ENCODE measurements at places on chromosomes 6 and 20.

- DNase-seq, result no peak
Measured at GRCh38 chr6:159828074-159828473, 28.0 kb downstream of the PNLDC1 start.

- DNase-seq, result no peak
Measured at GRCh38 chr20:5279661-5280060, 37.1 kb downstream of the PROKR2 start.

DNA sequence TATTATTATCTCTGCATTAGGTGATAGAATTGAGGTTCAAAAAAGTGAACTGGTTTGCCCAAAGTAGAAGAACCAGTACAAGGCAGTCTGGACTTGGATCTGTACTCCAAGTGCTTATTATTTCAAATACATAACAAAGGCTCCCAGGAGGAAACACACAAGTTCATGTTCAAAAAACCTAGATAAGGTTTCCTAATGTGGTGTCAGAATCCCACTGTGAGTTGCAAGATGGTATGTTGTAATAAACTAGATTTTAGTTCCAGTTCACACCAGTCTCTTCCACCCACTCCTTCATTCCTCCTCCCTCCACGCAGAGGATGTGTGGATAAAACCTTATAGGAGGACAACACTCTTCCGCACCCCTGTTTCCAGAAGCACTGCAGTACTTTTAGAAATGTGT, 42.8 kb downstream of the KIAA0319 start:
- DNase-seq, result no peak

GRCh38 chr6:125930765-125931418, 25.7 kb upstream of the HINT3 start:
- no peak for DNase-seq

DNA sequence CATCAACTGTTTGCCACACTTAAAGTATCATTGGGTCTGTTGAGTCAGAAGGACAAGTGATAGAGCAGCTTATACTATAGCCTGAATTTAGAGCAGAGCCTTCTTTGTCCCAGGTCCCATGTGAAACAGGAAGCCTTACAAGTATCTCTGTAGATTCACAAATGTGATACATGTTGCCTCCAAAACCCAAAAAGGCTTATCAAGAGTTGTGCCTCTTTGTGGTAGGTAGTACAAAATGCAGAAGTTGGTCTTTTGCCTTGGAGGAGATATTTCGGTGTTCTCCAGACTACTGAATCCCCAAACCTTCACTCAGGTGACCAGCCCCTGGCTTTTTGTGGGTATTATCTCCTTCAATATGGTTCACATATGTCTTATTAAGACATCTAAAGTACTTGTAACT, 172.8 kb upstream of the PROKR2 start:
- DNase-seq, result no peak

DNA sequence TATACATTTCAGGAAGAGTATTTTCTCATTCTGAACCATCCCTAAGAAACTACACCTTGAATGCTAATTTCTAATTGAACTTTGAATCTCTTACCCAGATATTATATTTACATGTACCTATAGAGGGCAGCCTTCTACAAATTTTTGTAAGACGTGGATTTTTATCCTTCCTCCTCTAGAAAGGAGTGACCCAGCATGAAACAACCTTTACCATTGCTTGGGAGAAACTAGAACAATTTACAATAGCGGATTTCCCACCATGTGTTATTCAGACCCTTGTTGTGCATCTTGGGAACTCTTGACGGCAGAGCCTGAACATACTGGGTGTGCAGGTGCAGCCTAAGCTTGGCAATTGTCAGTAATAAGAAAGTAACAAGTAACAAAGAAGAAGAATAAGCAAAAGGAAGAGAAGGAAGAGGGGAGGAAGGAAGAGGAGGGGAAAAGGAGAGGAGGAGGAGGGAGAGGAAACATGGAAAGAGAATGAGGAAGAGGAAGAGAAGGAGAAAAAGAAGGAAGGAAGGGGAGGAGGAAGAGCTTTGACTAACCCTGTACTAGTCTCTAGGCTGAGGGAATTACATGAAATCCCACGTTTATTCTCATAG, 10.8 kb upstream of the TAAR1 start:
- DNase-seq, result no peak

- DNase-seq, result no peak
Measured at GRCh38 chr20:25247518-25247955, 348 bp upstream of the PYGB start.

DNA sequence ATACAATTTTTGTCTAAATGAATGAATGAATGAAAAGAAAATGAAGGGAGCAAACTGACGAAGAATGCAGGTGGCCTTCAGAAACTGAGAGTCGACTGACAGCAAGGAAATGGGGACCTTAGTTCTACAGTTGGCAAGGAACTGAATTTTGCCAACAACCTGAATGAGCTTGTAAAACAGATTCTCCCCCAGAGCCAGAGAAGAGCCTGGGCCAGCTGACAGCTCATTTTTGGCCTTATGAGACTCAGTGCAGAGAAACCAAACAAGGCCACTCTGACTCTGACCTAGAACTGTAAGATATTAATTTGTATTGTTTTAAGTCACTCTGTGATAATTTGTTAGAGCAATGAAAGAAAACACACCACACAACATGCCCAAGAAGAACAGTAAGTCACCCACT, 21.8 kb downstream of the MAN1A1 start:
- no peak for DNase-seq

GRCh38 chr20:5122873-5123260, 3.1 kb upstream of the PCNA start:
- no peak for DNase-seq

DNA sequence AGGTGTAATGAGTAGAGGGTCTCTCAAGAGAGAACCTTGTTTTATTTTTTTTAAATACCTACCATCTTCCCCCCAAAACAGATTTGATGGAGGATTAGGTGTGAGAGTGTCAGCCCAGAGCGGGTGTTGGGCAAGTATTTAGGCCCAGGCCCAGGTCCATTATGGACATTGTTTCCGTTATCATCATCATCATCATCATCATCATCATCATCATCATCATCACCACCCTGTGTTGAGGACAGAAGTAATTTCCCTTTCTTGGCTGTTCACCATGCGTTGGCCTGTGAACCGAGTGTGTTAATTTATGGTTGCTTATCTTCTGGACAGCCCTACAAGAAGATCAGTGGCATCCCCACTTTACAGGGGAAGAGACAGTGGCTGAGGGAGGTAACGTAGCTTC, 28.6 kb downstream of the PSMF1 start:
- no peak for DNase-seq

DNA sequence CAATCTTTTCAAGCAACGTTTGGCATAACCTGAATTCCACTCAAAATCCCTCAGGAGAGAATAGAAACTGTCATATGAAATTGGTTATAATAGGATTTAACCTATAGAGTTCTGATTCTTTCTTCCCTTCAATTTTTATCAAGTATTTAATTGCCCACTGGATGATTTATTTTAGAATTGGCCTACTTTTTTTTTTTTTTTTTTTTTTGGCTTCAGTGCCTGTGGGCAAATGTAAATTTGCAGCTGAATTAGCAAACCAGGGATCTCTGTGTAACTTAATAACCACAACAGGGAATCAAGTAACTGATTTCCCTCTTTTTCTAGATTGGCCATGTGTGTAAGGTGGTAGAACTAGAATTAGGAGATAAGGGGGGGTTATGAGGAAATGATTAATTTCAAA, 157.0 kb downstream of the SOX4 start:
- no peak for DNase-seq

- no peak for DNase-seq
Measured at GRCh38 chr20:52399352-52399751, 207.8 kb upstream of the ZFP64 start.

DNA sequence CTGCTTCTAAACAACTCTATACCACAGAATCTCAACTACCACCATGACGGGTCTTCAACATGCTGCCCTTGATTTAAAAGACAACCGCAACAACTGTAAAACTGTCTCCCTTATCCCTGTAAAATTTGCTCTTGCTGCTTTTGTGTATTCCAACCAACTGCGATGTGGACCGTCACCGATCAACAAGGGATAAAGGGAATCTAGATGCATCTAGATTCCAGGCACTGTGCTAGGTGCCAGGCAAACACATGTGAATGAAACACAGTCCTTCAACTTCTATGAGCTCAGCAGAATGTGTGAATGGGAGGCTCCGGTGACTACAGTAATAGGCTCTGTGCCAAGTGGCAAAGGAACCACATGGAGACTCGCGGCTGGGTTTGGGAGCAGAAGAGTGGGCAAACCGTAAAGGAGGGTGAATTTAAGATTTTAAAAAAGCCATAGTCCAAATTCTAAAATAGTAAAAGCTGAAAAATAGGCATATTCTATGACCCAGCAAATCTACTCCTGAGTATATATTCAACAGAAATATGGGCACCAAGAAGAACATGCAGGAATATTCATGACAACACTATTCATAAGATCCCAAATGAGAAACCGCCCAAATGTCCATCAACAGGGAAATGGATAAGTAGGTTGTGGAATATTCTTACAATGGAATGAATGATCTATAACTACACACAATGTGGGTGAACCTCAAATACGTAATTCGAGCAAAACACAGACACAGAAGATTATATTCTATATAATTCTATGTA, 3.7 kb upstream of the PRND start:
- no peak for DNase-seq

DNA sequence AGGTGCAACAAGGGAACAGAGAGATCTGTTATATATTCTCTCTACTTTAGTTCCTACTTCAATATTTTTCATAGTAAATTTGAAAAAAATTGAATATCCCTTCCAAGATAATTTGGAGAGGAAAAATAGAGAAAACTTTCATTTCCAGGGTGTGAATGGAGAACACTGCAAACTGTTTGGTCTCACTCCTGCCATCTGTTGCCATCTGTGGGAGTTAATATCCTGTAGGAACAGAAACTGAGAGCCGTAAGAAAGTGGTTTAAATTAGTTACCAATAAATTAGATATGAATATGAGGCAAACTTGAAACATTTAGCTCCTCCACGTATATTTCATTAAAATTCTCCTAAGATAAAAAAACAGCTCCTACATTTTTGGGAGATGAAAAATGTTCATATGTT, 4.2 kb downstream of the ZNF337 start:
- DNase-seq, result no peak

DNA sequence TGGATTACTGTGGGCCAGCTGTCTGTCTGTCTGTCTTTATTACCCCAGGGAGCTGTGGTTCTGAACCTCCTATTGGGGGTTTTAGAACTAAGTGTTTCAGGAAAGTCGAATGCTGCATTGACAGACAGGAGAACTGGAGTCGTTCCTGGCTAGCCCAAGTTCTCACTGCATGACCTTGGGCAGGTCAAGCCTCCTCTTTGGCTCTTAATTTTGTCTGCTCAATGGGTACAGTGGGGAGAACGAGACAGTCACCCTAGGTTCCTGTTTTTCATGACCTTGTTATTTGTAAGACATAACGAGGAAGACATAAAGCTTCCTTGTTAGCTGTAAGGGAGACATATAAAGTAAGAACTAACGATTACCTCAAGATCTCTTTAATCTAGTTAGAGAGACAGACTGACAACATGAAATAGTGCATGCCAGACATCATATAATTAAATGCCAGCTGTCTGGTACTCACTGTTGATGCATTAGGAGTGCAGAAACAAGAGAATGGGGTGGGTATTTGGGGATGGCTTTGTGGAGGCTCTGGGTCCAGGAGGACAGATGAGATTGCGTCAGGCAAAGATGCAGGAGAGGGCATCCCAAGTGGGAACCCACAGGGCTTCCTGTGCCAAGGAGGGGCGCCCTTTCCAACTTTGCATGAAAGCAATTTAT, 3.7 kb upstream of the CCDC167 start:
- no peak for DNase-seq

DNA sequence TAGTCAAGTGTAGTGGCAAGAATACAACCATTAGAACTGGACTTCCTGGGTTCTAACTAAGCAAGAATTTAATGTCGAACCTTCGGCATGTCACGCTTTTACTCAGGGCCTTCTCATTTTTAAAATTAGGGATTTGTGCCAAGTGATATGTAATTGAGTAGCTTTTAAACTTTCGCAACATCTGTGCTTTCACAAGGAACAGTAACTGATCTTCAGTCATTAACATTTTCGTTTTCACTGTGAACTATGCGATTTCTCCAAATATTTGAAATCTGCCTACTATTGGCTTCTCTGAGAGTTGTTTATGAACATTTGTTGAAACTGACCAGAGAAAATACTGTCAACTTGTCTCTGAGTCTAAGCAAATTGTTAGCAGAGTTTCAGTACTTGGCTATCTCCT, 27.6 kb downstream of the GRM1 start:
- DNase-seq, result no peak

DNA sequence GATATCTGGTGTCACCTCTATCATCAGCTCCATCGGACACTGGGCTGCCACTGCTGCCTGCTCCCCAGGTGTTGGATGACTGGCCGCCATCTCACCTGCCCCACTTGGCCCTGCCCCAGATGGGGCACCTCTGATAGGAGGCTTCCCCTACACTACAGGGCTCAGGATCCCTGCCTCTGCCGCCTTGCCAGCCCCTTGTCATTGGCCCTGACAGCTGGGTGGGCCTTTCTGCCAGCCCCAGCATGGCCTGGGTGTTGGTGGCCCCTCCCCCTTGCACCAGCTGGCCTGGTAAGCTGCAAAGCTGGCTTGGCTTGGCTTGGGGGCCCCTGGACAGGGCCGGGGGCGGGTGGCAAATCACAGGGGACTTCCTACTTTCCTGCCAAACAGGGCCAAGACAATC, 10.6 kb downstream of the PACSIN1 start:
- peak; percentile 56 for DNase-seq

Data from right forelimb (tissue), 1 donor.